ENCODE measurements at places on chromosomes 7 and 10. TPM values are rescaled to one million over a fixed set of nuclear protein-coding genes. Genes with fewer than 3 reads are reported as not detected.
A peak's percentile ranks its signal among the peaks of the same experiment; 100 is the strongest.

PLCE1 gene
- total RNA-seq = 0.33 TPM

EXOSC1 gene
- 33.1 TPM for total RNA-seq

ASB15 gene
- not detected for total RNA-seq

DNA sequence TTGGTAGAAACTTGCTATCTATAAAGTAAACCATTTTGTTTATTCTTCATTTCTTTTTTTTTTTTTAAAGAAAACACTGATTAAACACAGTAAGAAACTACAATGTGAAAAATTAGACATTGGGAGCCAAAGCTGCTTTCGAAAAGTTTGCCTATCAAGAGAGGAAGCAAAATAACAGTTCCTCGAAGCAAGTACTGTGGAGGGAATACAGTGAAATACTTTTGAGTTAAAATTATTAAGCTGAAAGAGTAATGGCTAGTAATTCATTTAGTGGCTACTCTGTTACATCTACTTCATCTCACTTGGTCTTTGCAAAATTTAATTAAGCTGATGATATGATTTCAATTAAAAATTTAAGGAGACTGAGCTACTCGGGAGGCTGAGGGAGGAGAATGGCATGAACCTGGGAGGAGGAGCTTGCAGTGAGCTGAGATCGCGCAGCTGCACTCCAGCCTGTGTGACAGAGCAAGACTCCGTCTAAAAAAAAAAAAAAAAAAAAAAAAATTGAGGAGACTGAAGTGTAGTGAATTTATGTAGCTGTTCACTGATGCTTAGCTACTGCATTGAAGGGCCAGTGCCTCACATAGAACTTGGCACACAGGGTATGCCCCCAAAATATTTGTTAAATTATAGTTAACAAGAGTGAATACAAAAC, 982.1 kb upstream of the MBL2 start:
- DNase-seq = peak; percentile 36

DNA sequence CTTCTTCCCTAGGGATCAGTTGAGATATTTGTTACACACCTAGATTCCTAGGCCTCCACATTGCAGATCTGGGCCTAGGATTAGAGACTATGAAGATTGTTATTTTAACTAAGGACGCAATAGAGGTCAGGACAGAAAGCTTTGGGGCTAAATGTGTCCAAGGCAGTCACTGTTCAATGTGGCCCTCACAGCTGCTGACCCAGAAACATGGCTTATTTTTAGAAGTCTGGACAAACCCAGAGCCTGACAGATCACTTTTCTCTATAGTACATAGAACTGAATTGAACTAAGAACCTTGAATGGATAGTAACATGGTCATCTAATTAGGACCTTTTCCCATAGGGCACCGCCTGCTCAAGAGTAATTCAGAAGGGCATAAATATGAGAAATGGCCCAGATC, 146.6 kb upstream of the AUTS2 start:
- DNase-seq = no peak

RAMP3 gene
- total RNA-seq = under 0.01 TPM

GRCh38 chr7:92366730-92367129, 80.6 kb upstream of the GATAD1 start:
- DNase-seq = peak; percentile 1

DNA sequence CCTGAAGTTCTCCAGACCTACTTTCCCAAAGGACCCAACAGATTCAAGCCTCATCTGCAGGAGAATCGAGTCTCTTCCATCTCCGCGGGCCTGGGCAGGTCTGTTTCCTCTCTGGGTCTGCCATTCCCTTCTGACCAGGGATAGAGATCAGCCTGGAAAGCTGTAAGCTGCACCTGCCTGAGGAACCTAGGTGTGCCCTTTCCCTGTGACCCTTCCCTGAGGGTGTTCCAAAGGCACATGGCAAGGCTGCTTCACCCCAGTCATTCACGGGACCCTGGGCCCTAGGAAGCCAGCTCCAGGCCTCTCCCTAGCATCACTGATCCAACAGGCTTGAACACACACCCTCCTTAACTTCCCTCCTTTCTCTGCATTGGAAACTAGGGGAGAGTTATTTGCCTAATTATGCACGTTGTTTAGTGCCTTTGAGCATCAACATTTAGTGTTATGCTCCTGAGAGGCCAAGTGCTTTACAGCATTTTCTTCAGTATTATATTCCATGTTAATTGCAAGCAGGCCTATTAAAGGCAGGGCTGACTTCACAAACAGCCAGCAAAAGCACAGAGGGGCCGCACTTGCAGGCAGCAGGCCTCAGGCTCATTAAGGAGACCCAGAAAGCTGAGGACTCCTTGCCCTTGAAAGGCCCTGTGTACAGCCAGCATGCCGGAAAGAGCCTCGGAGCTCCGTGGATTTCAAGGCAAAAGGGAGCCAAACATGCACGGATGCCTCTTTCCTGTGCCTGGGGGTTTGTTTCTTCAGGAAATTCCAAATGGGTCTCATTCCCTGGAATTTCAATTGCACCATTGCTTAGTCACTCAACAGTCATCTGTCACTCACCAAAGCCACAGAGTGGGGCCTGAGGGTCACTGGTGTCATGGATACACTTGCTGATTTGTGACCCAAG, 91.0 kb upstream of the FAM20C start:
- DNase-seq = peak; percentile 79

- DNase-seq = no peak
These were observed 50.0 kb upstream of the FAM20C start for GRCh38 chr7:142248-142941.

TDRD1 gene
- total RNA-seq = not detected

LRRC4 gene
- total RNA-seq = 0.33 TPM

GRCh38 chr7:29190349-29191045, 4.1 kb upstream of the CHN2 start:
- DNase-seq = no peak

TUBAL3 gene
- not detected for total RNA-seq

LRRC27 gene
- total RNA-seq = 11.7 TPM
